ENCODE measurements at places on chromosomes 2 and 18.

DNA sequence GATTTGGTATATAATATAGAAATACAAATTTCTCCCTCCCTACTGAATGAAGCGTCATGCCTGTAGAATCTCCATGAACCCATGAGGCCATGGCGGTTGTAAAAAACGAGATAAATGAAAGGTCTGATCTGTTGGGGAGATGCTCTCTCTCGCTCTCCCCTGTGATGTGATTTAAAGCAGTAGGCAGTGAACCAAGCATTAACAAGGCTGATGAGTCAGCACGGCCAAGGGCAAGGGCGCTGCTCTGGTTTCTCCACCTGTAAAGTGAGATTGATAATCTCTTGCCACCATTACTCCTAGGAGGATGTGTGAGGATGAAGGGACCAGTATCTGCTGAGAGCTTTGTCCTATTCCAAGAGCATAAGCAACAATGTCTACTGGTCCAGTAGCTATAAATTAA is 553.3 kb downstream of the CMPK2 start:
- DNase-seq: no peak

DNA sequence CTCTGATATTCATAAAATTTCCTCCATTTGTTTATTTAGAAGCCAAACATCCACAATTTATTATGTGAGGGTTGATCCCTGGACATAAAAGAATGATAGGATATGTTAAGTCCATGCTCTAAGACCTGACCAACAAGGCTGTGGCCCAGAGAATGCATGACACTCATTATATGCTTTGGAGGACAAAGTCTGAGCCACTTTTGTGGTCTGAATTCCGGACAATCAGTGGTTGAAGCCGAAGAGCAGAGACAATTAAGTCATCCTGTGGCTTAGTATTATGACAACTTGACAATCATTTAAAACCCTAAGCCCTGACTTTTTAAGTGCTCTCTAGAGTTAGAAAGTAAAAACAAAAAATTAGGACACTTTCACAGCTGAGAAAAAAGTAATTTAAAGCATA is 483.3 kb downstream of the PLCL1 start:
- DNase-seq: no peak

DNA sequence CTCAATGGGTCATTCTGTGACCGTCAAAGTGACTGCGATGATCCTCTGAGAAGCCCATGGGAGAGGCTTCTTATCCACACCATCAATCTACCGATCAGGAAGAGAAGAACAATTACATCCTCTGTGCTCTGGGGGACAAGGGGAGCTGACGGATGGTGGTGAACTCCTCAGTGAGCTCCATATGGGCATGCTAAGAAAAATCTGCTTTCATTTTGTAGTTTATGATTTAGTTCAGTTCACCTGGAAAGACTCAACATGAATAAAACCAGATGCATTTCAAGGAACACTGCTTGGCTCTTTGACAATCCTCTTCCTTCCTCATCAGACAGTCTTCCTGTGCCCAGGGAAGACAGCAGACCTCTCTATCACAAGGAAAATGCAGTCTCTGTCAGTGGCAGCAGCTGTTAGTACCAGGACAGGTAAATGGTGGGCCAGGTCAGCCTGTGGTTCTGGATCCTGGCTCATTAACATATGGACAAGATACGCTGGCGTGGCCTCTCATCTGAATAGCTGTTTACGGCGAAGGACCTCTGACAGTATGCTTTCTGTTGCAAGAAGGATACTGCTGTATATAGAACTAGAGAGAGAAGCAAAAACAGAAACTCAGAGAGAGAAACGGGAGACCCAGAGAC is 176.9 kb downstream of the BCL2 start:
- DNase-seq: no peak

- DNase-seq: no peak
Measured at GRCh38 chr2:143899987-143900386, 619.9 kb downstream of the ZEB2 start.

- DNase-seq: no peak
Measured at GRCh38 chr2:39325966-39326365, 82.2 kb upstream of the CDKL4 start.

DNA sequence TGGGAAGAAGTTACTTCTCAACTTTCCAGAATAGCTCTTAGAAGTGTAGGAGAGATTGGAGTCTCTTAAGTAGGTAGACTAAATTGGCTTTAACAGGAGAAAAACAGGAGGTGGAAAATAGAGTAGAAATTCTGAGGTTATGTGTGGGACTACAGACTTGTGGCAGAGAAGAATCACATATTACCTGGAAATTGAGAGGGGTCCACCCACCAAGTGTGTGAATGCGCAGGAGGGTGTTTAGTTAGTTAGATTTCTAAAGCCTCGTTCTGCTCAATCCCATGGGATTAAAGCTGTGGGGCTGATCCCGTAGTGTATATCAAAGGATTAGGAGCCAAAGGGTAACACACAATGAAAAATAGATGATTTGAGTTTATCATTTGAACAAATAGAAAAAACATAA is 319.1 kb downstream of the TRIB2 start:
- DNase-seq: no peak

DNA sequence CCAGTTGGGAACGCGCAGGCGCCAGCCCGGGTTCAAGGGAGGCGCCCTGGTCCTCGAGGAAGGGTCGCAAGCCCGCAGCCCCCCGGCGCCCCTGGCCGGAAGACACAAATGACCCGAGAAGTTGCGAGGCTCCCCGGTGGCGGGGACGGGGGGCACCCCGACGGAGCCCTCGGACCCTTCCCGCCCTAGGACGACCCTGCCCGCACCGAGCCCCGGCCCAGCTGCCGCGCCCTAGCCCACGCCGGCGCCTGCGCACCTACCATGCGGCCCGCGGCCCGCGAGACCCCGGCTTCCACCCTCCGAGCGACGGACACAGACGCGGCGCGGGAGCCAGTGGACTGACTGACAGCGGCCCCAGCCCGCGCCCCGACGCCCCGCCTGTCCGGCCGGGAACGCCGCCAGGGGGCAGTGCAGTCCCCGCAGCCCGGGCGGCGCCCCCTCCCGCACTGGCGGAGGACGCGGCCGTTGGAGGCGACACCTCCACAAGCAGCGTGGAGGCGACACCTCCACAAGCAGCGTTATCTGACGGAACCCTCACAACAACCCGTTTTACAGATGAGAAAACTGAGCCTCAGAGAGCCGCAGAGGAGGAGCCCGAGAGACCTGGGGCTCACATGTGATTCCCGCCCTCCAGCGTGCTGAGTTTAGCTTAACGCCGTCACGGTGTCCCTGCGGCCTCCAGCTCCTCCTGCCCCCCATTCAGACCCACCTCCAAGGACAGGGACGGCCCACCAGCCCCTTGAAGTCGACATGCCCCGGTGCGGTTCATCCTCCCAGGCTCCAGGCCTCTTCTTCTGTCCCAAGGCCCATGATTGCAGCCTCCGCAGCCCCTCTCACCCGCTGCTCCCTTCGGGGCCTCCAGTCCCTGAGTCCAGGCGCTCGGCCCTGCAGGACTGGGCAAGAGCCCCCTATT is at the start of gene NMUR1:
NMUR1 (minus strand) TSS at position 347 of the 913 bp plus-strand sequence; CDS start at position 263, 84 bp downstream.
- DNase-seq: peak; percentile 47

DNA sequence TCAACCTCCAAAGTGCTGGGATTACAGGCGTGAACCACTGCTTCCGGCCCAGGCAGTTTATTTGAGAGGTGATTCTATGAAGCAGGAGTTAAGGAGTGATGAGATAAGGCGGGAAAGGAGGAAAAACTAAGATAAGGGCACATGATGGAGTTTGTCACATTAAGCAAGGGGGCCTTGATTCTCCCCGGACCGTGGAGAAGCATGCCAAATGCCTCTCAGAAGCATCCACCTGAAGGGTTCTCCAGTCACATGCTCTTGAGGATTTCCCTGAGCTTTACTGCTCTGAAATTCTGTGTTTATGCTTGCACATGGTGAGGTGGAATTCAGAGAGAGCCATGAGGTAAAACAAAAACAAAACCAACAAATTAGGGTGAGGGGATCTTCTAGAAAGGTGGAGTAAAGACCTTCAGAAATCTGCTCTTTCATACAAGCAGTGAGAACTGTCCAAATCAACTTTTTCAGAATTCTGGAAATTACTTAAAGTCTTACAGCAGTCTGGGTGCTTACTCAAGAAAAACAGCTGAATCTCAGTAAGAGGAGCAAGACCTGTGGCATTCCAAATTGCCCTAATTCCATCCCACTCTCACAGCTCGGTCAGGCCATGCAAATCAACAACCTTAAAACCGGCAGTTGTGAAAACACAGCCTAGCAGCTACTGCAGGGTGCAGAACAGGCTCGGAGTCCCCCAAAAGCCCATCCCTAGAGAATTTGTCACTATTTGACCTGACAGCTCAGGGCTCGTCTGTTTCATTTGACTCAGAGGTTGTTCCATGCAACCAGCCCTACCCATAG is 69.1 kb upstream of the CTLA4 start:
- no peak for DNase-seq

DNA sequence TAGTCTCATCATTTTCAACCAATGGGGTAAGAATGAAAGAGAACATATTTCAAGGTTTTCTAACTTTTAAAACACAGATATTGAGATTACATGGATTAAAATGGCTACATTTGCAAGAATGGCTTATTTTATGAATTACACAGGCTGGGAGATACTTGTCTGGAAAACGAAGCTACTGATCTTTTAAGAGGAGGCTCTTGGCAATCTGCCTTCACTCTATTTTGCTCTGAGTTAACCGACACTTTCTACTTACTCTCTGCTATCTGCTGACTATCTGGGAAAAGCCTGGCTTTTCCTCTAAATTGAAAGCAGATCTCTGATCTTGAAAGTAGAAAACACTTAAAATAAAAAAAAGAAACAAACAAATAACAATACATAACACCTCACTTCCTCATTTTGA is 325.4 kb upstream of the LINC00305 start:
- DNase-seq: no peak

DNA sequence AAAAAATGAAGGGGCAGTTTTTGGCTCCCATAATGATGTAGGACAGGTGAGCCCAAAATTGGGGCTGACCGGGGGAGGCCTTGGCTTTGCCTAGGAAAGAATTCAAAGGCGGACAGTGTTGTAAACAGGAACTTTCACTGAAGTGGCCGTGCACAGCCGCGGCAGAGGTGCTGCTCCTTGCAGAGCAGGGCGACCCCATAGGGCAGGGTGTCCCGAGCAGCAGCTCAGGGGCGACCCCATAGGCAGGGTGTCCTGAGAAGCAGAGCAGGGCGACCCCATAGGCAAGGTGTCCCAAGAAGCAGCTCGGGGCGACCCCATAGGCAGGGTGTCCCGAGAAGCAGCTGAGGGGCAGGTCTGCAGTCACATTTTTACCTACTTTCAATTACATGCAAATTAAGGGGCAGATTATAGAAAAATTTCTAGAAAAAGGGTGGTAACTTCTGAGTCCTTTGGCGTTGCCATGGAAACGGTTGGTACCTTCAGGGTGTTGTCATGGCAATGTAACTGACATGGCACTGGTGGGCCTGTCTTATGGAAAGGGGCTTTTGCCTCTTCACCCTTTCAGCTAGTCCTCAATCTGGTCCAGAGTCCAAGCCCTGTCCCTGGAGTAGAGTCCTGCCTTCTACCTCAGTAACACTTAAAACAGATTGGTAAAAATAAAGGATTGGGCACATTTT is 134.5 kb downstream of the FBXO15 start:
- DNase-seq: no peak

- DNase-seq: no peak
Measured at GRCh38 chr2:45627911-45628310, 16.8 kb upstream of the SRBD1 start.

DNA sequence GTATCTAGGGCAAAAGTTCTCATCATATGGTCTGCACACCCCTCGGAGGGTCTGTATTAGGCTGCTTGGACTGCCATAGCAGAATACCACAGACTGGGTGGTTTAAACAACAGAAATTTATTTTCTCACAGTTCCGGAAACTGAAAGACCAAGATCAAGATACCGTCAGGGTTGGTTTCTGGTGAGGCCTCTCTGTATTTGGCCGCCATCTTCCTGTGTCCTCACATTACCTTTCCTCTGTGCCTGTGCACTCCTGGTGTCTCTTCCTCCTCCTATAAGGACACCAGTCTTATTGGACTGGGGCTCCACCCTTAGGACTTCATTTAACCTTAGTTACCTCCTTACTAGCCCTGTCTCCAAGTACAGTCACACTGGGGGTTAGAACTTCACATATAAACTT is 132.5 kb downstream of the NCOA1 start:
- no peak for DNase-seq

Measured in stimulated activated CD4-positive, alpha-beta T cell treated with anti-CD3 and anti-CD28 coated beads, Interleukin-15, amount 100 ng/mL, for 1 hour (primary cell).